ENCODE measurements at places on chromosomes 5 and 9. TPM values are rescaled to one million over a fixed set of nuclear protein-coding genes. Genes with fewer than 3 reads are reported as not detected.

GRCh38 chr5:128074171-128074570, 9.4 kb upstream of the SLC12A2 start:
- no peak for DNase-seq

- DNase-seq: peak; percentile 43
Observed at GRCh38 chr9:88998503-88998902, 7.2 kb downstream of the S1PR3 start.

GRCh38 chr5:151115272-151115905, 34.6 kb upstream of the TNIP1 start:
- DNase-seq: peak; percentile 43

DNA sequence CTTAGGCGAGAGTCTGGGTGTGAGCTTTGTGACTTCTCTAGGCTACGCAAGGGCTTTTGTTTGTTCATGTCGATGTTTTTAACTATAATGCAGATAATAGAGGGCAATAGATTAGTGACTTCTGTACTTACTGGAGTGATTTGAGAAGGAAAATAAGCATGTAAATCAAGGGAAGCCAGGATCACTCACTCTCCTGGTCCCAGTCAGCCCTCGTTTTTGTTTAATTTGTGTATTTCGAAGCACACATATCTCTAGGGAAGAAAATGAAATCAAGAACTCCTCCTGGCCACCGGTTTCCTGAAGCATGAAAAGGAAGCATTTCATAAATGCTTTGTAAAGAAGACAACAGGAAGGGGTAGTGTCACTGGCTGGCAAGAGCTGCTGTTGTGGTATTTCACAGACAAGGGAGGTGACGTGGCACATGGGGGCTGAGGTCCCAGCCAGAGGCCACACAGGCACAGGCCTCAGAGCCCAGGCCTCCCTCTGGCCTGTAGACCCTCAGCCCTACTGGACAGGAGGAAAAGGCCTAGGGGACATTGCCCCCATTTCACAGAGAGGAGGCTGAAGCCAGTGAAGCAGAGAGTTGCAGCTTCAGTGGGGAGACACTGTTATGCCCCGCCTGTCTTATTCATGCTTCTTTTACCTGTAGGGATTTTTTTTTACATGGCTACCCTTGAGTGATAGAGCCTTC, 34.1 kb downstream of the IRF1 start:
- peak; percentile 80 for DNase-seq

The CBY3 gene
- total RNA-seq: 1.3 TPM
